ENCODE measurements at places on chromosomes 11 and 22.

GRCh38 chr11:40132912-40133311 is 1326.5 kb downstream of the LRRC4C start:
- DNase-seq = no peak

DNA sequence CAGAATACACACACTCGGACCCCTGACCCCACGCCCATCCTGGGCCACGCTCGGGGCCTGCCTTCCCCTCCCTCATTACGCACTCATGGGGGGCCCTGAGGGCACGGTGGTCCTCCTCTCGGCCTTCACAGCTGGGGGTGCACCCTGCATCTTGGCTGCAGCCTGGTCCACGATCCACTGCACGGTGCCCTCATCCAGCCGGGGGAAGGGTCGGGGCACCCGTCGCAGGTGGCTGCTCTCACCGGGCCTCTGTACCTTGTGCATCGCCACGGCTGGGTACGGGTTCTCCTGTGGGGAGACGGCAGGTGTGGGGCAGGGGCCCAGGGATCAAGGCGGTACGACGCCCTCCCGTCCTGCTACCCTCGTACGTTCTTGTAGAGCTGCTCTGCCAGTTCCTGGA is 10.4 kb downstream of the SBF1 start:
- no peak for DNase-seq

GRCh38 chr22:17867160-17867785 is 93.0 kb upstream of the BID start:
- no peak for DNase-seq

DNA sequence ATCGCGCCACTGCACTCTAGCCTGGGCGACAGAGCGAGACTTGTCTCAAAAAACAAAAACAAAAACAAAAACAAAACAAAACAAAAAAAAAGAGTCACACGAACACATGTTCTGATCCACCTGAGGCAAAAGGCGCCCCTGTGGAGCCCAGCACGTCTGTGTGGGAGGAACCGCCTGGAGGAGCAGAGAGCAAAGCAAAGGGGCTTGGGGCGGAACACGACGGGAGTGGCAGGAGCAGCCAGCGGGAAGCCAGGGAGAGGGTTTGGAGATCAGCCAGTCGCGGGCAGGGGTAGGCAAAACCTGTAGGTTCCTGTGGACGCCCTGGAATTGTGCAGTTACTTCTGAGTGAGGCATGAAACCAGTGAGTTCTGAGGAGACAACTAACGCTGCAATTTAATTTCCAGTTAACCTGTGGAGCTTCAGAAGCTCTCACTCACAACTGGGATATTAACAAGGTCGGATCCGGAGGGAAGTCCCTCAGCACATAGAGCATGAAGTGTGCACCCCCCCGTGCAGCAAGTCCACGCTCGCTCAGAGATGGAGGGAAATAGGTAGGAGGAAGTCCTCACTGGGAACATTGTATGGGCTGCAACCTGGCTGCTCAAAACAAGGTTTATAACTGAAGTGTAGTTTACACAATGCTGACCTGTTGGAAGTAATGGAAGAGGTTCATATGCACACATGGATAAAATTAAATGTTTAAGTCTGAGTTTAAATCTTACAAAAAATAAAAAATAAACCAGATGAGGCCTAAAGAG is 13.2 kb upstream of the USP18 start:
- DNase-seq = no peak

DNA sequence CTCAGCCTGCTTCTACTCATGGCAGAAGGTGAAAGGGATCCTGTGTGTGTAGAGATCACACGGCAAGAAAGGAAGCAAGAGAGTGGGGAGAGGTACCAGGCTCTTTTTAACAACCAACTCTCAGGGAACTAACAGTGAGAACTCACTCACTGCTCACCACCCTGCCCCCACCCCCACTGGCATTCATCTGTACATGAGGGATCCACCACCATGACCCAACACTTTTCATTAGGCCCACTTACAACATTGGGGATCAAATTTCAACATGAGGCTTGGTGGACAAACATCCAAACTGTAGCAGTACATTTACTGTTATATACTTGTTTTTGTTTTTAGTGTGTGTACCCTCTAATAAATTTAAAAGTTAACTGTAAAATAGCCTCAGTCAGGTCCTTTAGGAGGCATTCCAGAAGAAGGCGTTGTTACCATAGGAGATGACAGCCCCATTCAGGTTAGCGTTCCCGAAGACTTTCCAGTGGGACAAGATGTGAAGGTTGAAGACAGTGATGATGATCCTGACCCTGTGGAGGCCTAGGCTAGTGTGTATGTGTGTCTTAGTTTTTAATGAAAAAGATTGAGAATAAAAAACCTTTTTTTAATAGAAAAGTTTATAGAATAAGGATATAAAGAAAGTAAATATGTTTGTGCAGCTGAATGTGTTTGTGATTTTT is 11.3 kb downstream of the CUL5 start:
- no peak for DNase-seq

- no peak for DNase-seq
Measured at GRCh38 chr11:12069066-12069676, 41.2 kb upstream of the MICAL2 start.

GRCh38 chr11:66866511-66866986 is 9.7 kb downstream of the LRFN4 start:
- no peak for DNase-seq

DNA sequence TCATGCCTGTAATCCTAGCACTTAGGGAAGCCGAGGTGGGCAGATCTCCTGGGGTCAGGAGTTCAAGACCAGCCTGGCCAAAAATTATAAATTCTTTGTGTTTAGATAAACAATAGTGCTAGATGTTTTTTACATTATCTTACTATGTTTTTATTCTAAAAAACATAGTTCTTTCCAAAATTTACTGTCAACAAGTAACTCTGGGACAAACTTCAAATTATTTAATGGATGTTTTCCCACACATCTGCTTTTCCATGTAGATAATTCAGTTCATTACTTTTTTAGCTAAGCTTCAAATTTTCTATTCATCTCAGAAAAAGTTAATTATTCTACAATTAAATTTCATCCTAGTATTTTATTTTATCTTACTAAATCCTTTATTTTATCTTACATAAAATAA is 596.2 kb upstream of the LRRC4C start:
- no peak for DNase-seq

DNA sequence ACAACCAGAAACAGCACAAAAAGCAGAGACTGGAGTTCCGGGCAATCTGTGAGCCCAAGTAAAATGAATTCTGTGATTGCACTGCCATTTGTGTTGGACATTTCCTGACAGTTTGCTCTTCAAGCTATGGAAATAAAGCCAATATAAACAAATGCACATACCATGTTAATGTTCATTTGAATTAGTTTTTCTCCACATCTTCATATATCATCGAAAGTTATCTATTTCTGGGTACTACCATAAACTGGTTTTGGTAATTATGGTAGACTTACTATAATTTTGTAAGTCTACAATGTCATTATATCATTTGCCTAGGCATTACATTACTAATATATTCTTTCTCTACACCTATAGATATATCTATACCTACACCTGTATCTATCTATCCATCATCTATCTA is at the start of gene OR5M11:
Gene OR5M11 (minus strand): TSS at position 101 of the 400 bp plus-strand sequence. CDS start 0 bp downstream, at position 101.
- no peak for DNase-seq

- DNase-seq = no peak
Measured at GRCh38 chr22:12601870-12602779, 2925.9 kb upstream of the OR11H1 start.

GRCh38 chr11:66854231-66854661 is 2.6 kb upstream of the LRFN4 start:
- no peak for DNase-seq

DNA sequence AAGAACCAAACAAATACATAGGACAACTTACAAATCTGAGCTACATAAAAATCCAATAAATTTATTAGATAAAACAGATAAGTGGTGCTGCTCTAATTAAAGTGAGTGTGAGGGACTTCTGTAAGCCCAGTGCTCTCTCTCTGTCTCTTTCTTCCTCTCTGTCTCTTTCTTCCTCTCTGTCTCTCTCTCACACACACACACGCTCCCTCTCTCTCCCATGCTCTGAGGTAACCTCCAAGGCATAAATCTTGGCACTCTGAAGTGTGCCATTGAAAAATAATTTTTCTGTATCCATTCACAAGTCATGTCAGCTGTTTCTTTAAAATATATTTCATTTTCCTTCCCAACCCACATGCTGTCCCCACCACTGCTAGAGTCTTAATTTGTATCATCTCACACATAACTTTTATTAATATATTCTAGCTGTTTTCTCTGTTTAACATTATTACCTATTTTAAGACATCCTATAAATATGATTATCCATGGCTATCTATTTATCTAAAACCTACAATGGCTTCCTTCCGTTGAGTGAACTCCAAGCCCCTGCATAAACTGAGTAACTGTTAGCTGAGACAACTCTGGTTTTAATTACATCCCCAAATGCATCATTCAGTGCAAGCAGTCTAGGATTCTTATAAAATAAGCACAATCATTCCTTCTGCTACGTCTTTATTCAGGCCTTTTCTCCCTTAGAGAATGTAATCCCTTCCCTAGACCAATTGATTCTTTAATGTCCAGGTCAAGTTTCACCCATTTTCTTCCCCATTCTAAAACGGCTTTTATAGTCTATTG is 57.4 kb upstream of the SLC5A12 start:
- no peak for DNase-seq

DNA sequence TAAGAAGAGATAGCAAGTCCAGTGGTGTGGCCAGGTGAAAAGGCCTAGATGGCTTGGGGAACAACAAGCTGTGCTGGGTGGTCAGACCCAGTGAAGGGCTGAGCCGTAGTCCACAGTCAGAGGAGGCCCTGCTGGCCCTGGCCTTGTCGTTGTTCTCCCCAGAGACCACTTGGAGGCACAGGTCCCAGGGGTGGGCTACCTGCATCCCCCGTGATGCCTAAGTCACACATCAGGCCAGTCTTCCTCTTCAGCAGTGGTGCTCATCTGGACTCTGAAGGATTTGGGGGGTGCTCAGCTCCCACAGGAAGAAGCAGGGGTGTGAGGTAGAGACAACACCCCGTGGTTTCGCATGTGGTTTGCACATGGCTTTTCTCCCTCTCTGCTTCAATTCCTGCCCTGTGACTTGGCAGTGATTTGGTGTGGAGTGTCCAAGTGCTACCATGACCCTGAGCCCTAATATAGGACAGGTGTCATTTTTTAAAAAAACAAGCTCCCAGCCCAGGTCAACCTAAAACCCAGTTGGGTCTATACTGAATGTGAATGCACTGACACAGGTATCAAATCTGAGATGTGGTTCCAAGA is 51.0 kb downstream of the ALX4 start:
- DNase-seq = no peak

GRCh38 chr11:18769802-18770456 is 21.7 kb downstream of the PTPN5 start:
- no peak for DNase-seq

DNA sequence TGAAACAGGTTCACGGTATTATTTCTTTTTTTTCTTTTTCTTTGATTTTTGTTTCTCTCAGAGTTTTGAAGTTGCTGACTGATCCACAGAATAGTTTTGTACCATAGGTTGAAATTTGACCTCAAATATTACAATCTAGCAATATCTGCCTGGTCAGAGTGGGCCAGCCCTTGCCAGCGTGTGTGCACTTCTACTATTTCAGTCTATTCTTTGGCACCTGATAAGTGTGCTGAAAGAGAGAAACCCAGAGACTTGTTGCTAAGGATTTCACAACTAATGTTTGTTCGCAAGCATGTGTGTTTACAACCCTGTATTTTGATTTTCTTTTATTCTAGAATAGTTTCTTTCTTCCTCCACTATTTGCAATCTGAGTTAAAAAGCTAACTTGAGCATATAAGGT is 1125.2 kb upstream of the CNTN5 start:
- no peak for DNase-seq

DNA sequence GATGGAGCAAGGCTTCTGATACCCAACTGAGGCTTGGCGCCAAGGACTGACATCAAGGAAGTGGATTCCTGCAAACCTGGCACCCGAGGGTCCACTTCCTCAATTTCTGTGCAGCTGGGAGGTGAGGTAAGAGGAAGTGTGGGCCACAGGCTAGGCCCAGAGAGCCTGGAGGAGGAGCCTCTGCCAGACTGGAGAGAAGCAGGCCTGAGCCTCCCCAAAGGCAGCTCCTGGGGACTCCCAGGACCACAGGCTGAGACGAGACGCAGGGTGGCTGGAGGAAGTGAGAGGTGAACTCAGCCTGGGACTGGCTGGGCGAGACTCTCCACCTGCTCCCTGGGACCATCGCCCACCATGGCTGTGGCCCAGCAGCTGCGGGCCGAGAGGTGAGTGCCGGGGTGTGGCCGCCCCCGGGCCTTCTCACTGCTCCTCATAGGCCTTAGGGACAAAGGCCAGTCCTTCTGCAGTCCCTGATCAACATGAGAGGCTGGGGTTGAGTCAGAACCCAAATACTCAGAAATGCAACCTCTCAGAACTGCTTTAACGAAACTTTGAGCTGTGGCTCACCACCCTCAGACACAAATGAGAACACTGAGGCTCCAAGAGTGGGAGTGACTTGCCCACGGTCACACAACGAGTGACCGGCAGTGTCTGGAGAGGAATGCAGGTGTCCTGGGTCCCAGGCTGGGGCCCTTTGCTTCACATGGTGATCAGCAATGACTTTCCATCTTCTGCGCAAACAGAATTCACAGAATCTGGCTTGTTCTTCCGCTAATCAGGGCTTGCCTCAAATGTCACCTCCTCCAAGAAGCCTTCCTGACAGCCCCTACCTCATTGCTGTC is at the start of gene NCF4:
Gene NCF4 (plus strand): TSS at position 186 of the 839 bp plus-strand sequence. CDS start 166 bp downstream, at position 352.
- no peak for DNase-seq

GRCh38 chr11:43200031-43200430 is 111.8 kb upstream of the API5 start:
- no peak for DNase-seq

DNA sequence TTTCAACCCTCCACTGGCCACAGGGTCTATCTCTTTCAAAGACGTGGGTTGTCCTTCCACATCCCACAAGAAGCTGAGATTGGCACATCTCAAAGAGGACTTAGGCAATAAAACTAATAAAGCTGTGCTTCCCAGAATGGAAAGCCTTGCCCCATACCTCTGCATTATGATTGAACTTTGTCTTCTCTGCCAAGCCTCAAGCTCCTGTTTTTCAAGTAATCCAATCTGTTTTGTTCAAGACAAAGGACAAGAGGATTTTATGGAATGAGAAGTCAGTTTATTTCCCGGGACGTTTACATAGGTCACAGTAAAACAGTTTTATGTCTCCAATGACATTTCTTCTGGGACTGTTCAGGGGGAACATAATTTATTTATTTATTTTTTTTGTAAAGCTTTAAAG is 108.4 kb downstream of the GALNT18 start:
- no peak for DNase-seq
